ENCODE measurements at places on chromosomes 16 and 17.

DNA sequence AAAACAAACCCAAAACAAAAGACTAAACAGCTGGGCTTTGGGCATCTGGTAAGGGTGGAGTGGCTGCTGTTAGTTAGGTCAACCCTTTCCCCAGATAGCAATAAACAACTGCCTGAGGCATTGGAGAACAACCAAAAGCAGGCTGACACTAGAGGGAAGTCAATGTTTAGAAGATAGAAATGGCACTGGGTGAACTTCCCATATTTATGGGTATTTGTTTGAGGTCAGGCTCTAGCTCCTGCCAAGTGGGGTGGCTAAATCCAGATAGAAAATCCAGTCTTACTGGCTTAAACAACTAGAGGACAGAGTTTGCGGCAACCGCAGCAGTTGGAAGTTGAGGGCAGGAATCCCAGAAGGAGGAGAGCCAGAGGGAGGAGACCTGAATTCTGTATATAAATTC is 79.4 kb downstream of the SDK2 start:
- no peak for DNase-seq

DNA sequence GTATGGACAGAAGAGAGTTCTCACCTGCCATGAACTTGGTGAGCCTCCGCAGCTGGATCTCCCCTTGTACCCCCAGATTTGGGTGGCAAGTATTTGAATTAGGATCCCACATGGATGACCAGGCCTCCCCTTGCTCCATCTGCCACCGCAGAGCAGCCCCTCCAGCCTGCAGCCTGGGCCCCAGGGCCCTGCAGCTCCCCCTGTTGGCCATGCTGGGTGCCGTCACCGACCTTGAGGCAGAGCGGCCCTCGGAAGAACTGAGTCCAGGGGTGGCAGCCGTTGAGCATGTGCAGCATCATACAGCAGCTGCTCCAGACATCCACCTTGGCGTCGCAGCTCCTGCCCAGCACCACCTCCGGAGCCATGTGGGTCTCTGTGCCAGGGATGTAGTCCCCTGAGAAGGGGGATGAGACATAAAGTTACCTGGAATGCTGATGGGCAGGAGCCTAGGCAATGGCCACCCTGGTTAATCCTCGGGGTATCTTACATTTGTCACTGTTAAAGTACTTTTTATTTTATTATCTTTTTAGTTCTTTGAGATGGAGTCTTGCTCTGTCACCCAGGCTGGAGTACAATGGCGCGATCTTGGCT is 9.0 kb upstream of the SPATA32 start:
- DNase-seq: peak; percentile 25

- no peak for DNase-seq
These were observed 109.8 kb downstream of the CDK5R1 start for GRCh38 chr17:32596628-32597027.

DNA sequence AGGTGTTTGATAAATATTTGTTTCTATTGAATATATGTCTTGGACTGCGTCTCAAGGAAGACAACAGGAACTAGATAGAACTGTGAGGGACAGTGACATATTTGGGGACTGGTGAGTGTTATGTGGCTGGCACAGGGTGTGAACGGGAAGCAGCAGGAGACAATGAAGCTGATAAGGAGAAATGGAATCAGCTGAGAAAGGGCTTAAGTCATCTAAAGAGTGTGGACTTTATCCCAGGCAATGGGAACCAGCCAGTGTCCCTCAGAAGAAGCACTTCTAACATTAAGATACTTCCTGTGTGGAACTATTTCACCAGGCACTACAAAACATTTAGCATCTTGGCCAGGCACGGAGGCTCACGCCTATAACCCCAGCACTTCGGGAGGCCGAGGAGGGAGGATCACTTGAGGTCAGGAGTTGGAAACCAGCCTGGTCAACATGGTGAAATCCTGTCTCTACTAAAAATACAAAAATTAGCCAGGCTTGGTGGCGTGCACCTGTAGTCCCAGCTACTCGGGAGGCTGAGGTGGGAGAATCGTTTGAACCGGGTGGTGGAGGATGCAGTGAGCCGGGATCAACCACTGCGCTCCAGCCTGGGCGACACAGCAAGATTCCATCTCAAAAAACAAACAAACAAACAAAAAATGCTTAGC is 41.2 kb downstream of the ARHGAP17 start:
- DNase-seq: no peak

DNA sequence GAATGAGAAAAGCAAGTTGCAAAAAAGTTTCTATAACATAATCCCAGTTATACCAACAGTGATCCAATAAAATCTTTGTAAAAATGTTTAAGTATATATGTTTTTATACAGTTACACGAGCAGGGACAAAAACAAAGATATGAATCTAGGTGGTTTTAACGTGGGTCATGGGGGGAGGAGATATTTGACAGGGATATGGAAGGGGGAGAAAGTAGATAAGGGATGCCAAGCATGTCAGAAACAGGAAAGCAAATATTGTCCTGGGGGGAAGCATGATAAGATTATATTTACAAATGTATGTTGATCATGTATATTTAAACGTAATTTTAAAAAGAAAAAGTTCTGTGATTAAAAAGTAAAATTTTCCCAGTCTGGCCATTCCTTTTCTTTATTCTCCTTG is 43.1 kb downstream of the TNRC6C start:
- no peak for DNase-seq

DNA sequence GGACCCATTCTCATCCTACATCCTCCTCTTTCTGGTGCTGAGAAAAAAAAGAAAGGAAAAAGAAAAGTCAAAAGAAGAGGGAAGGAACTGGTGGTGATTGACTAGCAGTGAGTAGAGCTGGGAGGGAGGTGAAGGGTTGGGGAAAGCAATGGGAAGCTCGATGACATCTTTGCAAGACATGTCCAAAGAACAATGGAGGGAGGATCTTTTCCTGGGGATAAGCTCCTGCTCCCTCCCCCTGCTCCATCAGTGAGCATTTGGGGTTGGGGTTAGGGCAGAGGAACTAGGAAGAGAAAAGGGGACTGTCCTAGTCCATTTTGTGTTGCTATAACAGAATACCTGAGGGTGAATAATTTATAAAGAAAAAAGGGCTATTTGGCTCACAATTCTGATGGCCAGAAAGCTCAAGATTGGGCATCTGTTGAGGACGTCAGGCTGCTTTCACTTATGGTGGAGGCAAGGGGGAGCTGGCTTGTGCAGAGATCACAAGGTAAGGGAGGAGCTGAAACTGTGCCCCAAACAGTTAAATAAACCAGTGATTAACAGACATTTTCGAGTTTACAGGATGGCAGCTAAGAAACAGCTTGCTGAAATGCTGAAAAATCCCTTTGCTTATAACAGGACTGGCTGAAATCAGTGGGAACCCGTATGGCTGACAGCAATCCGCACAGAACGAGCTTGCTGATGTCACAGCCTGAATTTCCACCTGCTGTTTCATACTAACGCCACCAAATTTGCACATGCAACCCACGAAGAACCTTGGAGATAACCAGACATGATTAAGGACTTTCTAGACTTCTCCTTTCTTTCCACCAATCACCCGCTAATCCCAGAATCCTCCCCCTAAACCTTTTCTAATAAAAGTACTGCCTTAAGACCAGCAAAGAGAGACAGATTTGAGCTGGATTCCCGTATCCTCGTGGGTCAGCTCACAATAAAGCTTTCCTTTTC is 1.6 kb upstream of the ODF4 start:
- DNase-seq: no peak

DNA sequence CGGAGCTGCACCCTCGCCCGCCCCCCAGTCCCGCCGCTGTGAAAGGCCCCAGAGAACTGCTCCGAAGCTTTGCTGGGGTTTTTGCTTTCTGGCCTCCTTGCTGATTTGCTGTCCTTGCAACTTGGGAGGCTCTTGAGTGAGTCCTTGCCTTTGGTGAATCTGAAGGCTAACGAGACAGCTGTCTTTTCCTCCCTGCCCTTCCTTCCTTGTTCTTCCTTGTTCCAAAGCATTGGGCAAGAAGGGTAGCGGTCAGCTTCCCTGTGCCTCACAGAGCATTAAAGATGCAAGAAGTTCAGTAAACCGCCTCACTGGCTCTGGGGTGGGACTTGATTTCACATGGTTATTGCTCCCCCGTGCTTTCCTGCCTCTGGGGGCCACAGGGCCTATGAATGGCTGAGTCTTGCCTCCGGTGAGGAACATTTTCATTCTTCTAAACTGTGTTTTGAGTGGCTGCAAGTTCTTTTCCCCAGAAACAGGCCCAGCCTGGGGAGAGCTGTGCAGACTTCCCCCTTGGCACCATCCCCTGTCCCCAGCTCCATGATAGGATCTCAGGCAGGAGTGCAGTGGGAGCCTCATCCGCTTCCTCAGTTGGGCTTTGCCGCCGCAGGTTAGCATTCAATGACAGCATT is 1.4 kb downstream of the YPEL2 start:
- no peak for DNase-seq

GRCh38 chr16:11030990-11031510 is 86.7 kb downstream of the CLEC16A start:
- DNase-seq: no peak

- no peak for DNase-seq
These were observed 131.3 kb downstream of the NLK start for GRCh38 chr17:28173801-28174200.

DNA sequence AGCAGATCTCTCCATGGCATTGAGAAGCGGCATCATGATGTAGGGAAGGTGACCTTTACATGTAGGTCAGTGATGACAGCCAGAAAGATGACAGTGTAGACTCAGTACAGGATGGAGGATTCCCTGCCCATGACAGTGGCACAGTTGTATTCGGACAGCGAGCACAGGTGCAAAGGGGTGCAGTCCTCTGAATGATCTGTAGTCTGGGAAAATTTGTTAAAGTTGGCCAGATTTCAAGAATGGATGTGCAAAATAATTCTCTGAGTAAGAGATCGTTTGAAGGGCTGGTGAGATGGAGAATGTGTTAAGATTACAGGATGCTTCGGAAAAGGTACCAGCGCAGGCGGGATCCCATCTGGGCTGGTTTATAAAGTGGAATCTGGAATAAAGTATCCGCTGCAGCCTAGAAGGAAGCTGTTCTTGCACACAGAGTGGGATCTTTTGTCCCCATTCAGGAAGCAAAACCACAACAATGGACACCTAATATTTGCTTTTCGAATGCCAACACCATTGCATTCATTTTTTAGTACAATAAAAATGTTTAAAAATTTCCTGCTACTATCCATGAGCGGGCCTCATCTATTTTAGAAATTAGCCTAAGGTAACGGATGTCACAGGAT is 101.2 kb downstream of the RPTOR start:
- no peak for DNase-seq

DNA sequence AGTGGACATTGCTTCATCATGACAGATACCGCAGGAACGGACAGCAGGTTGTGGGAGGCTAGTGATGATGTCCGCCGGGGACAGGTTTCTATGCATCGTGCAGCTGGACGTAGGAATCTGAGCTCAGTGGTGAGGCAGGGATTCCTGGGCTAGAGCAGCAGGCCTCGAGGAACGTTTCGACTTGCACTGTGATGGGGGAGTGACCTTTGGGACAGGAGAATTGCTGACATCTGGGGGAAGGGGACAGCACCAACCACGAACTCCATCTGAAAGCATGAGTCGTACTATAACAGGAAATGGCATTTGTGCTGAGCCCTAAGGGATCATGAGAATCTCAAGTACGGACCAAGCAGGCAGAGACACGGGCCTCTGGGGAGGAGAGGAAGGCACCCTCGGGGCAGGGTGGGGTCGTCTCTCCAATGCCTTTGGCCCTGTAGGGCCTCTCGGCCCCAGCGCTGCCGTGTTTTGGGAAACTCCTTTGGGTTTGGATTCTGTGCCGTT is 65.8 kb upstream of the ENDOV start:
- DNase-seq: no peak

DNA sequence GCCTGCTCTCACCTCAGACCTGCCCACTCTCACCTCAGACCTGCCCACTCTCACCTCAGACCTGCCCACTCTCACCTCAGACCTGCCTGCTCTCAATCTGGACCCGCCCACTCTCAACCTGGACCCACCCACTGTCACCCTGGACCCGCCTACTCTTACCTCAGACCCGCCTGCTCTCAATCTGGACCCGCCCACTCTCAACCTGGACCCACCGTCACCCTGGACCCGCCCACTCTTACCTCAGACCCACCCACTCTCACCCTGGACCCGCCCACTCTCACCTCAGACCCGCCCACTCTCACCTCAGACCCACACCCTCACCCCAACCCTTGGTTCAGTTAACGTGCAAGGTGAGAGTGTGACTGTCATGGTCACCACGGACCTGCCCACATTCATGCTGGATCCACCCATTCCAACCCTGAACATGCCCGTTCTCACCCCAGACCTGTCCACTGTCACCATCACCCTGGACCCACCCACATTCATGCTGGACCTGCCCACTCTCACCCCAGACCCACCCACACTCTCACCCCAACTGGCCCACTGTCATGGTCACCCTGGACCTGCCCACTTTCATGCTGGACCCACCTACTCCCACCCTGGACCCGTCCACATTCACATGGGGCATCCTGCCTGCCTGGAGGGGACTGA is 31.2 kb upstream of the ENPP7 start:
- DNase-seq: no peak

DNA sequence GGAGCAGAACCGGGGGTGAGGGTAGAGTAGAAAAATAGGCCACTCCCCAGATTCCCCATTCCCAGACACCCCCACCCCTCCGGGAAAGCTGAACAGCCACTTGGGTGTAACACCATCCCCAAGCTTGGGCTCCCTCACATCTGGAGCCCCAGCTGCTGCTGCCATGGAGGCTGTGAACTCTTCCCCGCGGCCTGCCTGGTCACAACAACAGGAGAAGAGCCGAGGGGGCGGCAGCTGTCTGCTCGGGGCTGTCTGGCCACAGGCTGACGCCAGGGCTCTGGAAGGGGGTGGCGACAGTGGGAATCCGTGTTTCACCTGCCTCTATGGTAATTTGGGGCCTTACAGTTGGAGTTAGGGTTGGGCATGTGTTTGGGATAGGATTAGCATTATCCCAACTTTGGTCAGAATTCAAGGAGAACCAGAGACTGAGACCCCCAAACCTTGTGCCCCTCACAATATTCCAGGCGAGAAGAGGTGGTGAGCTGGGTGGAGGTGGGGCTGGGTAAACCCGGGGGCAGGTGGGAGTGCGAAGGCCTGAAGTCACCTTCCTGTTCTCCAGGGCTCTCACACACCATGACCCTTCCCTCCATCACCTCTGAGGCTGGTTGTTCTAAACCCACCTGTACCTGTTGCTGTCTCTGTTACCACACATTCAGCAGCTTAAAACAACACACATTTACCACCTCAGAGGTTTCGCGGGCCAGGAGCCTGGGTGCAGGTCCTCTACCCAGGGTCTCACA is 29.7 kb upstream of the NXPH3 start:
- DNase-seq: no peak

DNA sequence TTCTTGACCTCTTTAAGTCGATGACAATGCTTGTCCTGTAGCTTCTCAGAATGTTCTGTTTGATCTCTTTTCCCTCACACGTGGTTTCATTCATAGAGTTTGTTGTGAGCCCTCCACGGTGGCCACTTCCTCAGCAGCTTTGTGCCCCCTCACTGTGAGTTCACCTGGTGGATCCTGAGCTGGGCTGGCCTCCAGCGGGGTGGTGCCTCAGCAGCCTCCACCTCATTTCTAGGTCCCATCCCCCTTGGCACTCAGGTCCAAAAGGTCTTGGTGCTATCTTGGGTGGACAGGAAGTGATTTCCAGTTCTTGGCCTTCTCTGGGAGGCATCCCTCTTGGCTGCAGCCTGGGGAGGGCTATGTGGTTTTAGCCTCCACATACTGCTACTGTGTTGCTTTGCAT is 203.2 kb upstream of the WSCD1 start:
- DNase-seq: no peak

Data from T-helper 2 cell (primary cell).